ENCODE measurements at places on chromosomes 6 and 20.
A peak's percentile ranks its signal among the peaks of the same experiment; 100 is the strongest.

DNA sequence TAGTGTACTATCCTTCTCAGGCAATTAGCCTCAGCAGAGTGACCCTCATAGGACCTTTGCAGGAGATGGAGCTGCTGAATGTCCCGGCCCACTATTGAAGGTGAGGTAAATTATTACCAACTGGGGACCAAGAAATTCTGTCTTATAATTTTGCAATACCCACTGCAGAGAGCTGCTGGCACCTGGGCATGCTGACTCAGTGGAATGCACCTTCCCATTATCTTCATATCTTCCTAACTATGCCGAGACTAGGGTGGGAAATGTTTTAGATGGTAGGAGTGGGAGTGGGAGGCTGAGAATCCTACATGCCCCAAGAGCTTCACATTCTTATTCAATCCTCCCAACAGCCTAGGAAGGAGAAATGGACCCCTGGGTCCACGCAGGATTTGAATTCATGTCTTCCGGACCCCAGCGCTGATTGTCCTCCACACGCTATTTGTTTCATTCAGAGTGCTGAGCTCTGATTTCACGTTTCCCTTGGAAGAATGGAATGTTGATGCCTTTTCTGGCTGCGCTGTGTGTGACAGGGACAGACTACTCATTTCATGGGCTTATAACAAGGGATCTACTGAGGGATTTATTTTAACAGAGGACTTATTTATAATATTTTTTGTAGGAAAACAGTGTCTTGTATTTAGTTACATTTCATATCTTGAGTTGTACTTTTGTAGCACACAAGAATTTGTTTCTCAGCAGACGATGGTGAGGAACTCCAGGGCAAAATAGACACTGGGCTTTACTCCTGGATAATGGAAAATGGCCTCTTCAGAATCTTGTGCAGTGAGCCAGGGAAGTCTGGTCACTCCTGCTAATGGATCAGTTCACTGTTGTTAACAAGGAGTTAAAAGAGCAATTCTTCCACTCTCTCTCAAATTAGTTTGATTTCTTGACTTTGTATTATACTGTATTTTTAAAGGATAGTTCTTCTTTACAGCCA lies 66.4 kb downstream of the FYN start:
- no peaks in the 10 kb centered on the region for H3K27me3 ChIP-seq
- H3K4me3 ChIP-seq, result no peak overlapping the region
- peaks cover 6% of the 10 kb centered on the region for H3K36me3 ChIP-seq
- peak overlapping the region; percentile 7 for H3K27ac ChIP-seq
- H3K4me1 ChIP-seq, result peaks cover 32% of the 10 kb centered on the region

GRCh38 chr20:37662308-37662707 lies 31.5 kb upstream of the CTNNBL1 start:
- H3K4me3 ChIP-seq, result no peak overlapping the region
- H3K36me3 ChIP-seq, result no peaks in the 10 kb centered on the region
- H3K4me1 ChIP-seq, result no peaks in the 10 kb centered on the region
- peaks cover 42% of the 10 kb centered on the region for H3K27me3 ChIP-seq
- no peak overlapping the region for H3K27ac ChIP-seq

DNA sequence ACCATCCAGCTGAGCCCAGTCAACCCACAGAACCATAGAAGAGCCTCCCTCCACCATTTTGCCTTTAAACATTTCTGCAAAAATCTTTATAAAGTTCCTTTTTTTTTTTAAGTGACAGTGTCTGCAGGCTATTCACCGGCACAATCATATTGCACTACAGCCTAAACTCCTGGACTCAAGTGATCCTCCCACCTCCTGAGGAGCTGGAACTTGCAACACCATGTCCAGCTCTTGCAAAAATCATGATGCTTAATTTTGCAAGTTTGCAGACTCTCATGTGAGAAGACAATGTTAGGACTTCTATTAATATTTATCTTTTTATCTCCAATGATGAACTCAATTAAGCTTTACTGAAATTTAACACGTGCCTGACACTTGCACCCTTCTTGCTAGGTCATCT lies 88.8 kb downstream of the INSM1 start:
- H3K4me1 ChIP-seq, result peaks cover 7% of the 10 kb centered on the region
- no peak overlapping the region for H3K4me3 ChIP-seq
- no peak overlapping the region for H3K27ac ChIP-seq
- H3K27me3 ChIP-seq, result peaks cover 5% of the 10 kb centered on the region
- no peak for DNase-seq

GRCh38 chr6:41748542-41748941 lies 1.3 kb upstream of the PGC start:
- no peak overlapping the region for H3K27ac ChIP-seq
- no peak overlapping the region for H3K4me3 ChIP-seq
- peaks cover 2% of the 10 kb centered on the region for H3K4me1 ChIP-seq
- peaks cover 19% of the 10 kb centered on the region for H3K27me3 ChIP-seq
- no peak for DNase-seq

GRCh38 chr6:154258064-154258757 lies 98.4 kb downstream of the IPCEF1 start:
- no peaks in the 10 kb centered on the region for H3K4me1 ChIP-seq
- peaks cover 3% of the 10 kb centered on the region for H3K36me3 ChIP-seq
- no peak overlapping the region for H3K27ac ChIP-seq
- no peaks in the 10 kb centered on the region for H3K27me3 ChIP-seq

DNA sequence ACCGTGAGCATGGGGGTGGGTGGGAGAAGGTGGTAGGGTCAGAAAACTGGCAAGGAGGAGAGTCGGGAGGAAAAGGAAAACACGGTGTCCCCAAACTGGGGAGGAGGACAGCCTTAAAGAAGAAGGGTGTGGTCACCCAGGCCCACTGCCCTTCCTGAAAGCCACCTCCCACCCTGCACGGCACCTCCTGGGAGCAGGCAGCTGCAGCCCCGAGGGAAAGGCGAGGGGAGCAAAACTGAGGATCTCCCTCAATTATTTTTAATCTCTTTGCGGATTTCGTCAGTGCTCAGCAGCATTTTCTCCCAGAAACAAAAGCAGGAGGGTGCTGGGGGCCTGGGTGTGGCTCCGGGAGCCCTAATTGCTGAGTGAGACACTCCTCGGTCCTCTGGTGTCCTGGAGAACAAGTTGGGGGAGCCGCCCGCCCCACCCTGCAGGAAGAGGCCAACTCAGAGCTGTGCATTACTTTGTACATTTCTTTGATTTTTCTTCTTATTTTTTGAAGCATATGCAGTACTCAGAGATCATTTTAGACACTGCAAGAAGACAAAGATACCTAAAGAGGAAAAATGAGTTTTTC lies 56.4 kb downstream of the RIOK1 start:
- DNase-seq, result no peak
- no peak overlapping the region for H3K4me3 ChIP-seq
- peaks cover 19% of the 10 kb centered on the region for H3K4me1 ChIP-seq
- peak overlapping the region; percentile 52 for H3K27ac ChIP-seq
- no peaks in the 10 kb centered on the region for H3K27me3 ChIP-seq

- no peaks in the 10 kb centered on the region for H3K27me3 ChIP-seq
- DNase-seq, result no peak
- no peaks in the 10 kb centered on the region for H3K36me3 ChIP-seq
- H3K27ac ChIP-seq, result no peak overlapping the region
Observed at GRCh38 chr6:71533939-71534379, 245.3 kb downstream of the OGFRL1 start.

DNA sequence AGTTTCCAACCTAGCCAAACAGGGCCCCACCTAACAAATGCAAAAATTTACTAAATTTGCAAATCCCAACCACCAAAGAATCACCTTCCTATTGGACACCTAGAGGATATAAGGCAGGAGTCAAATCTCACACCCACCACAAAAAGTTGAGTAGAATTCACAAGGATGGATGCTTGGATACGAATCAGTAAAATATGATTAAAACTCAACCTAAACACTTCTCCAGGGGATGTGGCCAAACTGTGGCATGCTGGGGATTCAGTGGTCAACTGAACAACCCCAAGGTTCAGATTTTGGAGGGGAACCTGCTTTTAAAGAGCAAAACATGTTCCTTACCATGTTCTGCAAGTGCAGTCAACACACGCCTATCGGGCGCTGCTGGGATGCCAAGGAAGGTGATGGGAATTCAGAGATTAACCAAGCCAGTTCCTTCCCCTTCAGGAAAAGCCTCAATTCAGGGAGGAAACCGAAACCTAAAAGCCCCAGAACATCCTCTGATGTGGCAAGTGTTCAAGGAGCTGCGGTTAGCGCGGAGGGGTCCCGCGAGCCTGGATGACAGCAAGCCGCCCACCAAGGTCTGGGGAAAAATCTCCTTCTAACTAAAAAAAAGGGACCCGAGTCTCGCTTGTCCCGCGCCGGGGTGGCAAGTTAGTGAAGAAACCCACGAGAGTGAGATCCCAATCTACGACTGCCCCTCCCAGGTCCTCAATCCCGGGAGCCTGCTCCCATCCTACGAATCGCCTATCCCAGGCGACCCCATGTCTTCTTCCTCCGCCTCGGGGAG lies 902 bp downstream of the SAMHD1 start:
- peaks cover 20% of the 10 kb centered on the region for H3K4me1 ChIP-seq
- peaks cover 5% of the 10 kb centered on the region for H3K36me3 ChIP-seq

- H3K27me3 ChIP-seq, result no peaks in the 10 kb centered on the region
- no peak for DNase-seq
- peaks cover 34% of the 10 kb centered on the region for H3K4me1 ChIP-seq
- H3K4me3 ChIP-seq, result no peak overlapping the region
- H3K27ac ChIP-seq, result peak overlapping the region; percentile 73
- no peaks in the 10 kb centered on the region for H3K36me3 ChIP-seq
Observed at GRCh38 chr6:25359191-25359861, 80.2 kb downstream of the CARMIL1 start.
